ENCODE measurements at places on chromosomes 2 and 18. TPM values are rescaled to one million over a fixed set of nuclear protein-coding genes. Genes with fewer than 3 reads are reported as not detected.

BCL2 gene
- polyA plus RNA-seq = 19.4 TPM

XIRP2 gene
- 0.35 TPM for polyA plus RNA-seq

CRACDL gene
- 2.7 TPM for polyA plus RNA-seq

PFN4 gene
- 3.6 TPM for polyA plus RNA-seq

PCARE gene
- polyA plus RNA-seq = not detected

ABCG5 gene
- polyA plus RNA-seq = 0.44 TPM
